ENCODE measurements at places on chromosomes 6 and 20.

DNA sequence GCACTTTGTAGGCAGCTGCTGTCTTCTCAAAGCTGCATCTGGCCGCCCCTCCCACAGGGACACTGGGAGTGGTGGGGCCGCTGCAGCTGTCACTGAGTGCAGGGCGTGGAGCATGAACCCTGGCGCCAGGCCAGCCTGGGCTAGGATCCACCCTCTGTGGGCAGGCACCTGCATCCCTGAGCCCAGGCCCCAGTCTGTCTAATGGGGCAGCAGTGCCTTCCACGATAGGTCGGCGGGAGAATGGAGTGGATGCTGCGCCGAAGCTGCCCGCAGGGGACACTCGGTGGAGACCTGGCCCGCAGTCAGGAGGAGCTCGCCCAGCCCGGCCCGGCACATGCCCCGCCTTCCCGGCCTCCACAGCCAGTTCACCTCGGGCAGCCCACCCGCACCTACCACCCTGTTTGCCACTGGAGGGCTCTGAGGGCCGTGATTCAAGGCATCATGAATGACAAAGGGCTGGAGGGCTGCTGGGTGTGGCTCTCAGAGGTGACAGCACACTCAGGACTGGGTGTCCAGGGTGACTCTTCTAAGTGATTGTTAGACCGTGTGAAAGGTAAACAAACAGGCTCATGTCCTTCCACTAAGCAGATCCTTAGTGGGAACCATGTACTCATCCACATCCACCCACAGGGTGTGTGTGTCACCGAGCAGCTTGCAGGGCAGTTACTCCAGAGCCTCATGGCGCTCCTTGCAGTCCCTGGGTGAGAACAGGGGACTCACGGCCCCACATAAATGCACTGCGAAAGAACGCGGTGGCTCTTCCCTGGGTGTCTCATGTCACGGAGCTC lies 133.9 kb downstream of the AGPAT4 start:
- no peak overlapping the region for H3K27ac ChIP-seq
- peaks cover 20% of the 10 kb centered on the region for H3K36me3 ChIP-seq
- peak; percentile 41 for DNase-seq
- peaks cover 6% of the 10 kb centered on the region for H3K4me1 ChIP-seq

- no peaks in the 10 kb centered on the region for H3K36me3 ChIP-seq
- no peak overlapping the region for H3K27ac ChIP-seq
- no peak for DNase-seq
Measured at GRCh38 chr6:168209420-168209819, 110.2 kb downstream of the DACT2 start.

DNA sequence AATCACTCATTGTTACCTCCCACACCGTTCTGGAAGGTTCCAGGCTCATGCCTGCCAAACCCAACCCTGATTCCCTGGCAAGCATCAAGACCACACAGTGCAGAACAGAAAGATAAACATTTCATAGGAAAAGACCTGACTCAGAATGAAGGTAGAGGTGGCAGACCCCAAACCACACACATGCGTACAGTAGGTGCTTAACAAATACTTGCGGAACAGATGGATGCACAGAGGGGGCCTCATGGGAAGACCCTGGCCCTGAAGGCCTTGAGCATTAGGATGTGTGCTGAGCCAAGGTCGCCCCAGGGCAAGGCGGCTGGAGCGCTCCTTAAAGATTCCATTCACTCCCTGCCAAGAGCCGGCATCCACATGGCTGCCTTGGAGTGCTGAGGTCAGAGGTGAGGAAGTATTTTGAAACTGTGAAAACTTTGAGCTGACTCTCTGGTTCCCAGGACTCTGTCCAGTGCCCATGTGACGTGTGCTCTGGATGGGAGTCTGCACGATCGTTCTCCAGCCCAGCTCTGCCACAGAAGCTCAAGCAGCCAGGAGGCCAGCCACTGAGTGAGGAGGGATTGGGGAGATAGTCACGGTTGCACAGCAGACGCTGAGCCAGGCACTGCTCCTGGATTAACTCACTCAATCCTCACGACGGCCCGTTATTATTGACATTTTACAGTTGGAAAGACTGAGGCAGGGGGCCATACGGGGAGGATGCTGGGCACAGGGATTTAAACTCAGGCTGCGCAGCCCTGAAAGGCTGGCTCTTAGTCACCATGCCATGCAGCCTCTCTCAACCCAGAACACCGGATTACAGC lies 65.5 kb upstream of the AFDN start:
- H3K4me1 ChIP-seq, result peaks cover 15% of the 10 kb centered on the region
- H3K27me3 ChIP-seq, result no peaks in the 10 kb centered on the region
- no peak overlapping the region for H3K4me3 ChIP-seq
- peak; percentile 48 for DNase-seq
- no peaks in the 10 kb centered on the region for H3K36me3 ChIP-seq
- H3K27ac ChIP-seq, result peak overlapping the region; percentile 16

- no peaks in the 10 kb centered on the region for H3K36me3 ChIP-seq
- peaks cover 40% of the 10 kb centered on the region for H3K4me1 ChIP-seq
- no peaks in the 10 kb centered on the region for H3K27me3 ChIP-seq
- H3K4me3 ChIP-seq, result no peak overlapping the region
- peak overlapping the region; percentile 82 for H3K27ac ChIP-seq
Measured at GRCh38 chr20:51388756-51389542, 153.6 kb downstream of the NFATC2 start.

DNA sequence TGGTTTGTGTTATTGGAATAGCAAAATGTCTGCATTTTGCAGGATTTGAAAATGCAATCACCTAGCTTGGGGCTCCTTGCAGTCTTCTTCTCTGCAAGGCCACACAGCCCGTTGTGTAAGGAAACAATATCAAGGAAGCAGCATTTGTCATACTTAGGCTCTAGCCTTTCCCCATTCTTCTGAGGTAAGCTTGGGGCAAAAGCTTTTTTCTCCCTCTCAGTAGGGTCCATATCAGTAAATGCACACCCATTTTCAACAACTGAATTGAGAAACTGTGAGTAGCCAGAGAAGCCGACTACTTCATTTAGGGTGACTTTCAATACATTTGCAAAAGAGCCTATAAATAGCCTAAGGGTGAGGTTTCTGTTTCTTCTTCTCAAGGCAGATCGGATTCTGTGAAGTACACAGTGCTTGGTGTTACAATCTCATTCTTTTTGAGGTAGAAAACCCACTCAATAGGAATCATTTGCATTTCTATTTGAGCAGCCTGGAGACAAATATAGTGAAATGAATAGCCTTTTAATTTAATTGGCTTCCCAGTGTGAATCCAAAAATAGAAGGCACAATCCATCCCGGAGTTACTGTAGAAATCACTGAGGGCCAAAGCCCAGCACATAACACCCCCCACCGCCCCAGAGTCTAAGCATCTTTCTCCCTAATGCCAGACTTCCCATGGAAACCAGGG lies 61.8 kb downstream of the BTBD3 start:
- DNase-seq, result no peak
- no peak overlapping the region for H3K4me3 ChIP-seq
- no peaks in the 10 kb centered on the region for H3K27me3 ChIP-seq
- H3K27ac ChIP-seq, result no peak overlapping the region

DNA sequence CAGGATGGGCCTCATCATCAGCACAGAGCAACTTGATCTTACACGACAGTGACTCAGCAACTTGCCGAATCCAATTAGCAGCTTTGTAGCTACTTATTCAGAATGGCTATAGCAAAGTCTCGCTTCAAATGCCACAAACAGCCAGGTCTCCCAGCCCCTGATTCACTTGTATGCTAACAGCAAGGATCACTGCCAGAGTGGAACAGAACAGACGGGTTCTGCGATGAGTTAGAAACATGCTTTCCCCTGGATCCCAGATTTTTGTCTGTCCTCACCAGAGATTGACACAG lies 254.4 kb downstream of the NRN1 start:
- DNase-seq, result no peak
- H3K27me3 ChIP-seq, result no peaks in the 10 kb centered on the region
- peaks cover 39% of the 10 kb centered on the region for H3K4me1 ChIP-seq
- H3K36me3 ChIP-seq, result peaks cover 14% of the 10 kb centered on the region

DNA sequence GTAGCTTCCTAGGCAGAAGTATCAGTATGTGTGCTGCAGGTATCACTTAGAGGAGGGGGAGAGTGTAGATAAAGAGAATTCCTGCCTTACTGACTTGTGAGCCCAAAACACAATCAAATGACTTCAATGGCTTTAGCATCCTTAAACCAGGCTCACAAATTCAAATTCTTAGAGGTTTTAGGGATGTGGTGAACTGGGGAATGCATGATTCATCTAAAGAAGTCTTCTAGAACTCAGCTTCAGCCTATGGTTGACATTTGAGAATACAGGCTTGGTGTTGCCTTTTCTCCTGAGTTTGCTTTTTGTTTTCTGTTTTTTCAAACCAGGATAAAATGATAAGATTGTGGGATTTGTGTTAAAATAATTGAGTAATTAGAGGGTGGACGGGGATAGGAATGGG lies 14.4 kb downstream of the SNRPC start:
- no peaks in the 10 kb centered on the region for H3K27me3 ChIP-seq
- H3K4me1 ChIP-seq, result peaks cover 35% of the 10 kb centered on the region
- DNase-seq, result no peak
- H3K27ac ChIP-seq, result no peak overlapping the region
- H3K36me3 ChIP-seq, result peaks cover 96% of the 10 kb centered on the region

- H3K4me1 ChIP-seq, result peaks cover 3% of the 10 kb centered on the region
- H3K36me3 ChIP-seq, result peaks cover 52% of the 10 kb centered on the region
- no peak overlapping the region for H3K27ac ChIP-seq
- no peaks in the 10 kb centered on the region for H3K27me3 ChIP-seq
- no peak for DNase-seq
Measured at GRCh38 chr6:46862381-46862780, 59.4 kb downstream of the ADGRF5 start.

GRCh38 chr6:109799664-109800063 lies 108.6 kb downstream of the FIG4 start:
- peaks cover 25% of the 10 kb centered on the region for H3K36me3 ChIP-seq
- H3K4me3 ChIP-seq, result no peak overlapping the region
- no peak overlapping the region for H3K27ac ChIP-seq
- no peaks in the 10 kb centered on the region for H3K27me3 ChIP-seq

- H3K36me3 ChIP-seq, result no peaks in the 10 kb centered on the region
- H3K4me1 ChIP-seq, result peaks cover 3% of the 10 kb centered on the region
- H3K27me3 ChIP-seq, result no peaks in the 10 kb centered on the region
- DNase-seq, result no peak
- no peak overlapping the region for H3K27ac ChIP-seq
- no peak overlapping the region for H3K4me3 ChIP-seq
Measured at GRCh38 chr20:10916312-10916711, 242.5 kb upstream of the JAG1 start.

DNA sequence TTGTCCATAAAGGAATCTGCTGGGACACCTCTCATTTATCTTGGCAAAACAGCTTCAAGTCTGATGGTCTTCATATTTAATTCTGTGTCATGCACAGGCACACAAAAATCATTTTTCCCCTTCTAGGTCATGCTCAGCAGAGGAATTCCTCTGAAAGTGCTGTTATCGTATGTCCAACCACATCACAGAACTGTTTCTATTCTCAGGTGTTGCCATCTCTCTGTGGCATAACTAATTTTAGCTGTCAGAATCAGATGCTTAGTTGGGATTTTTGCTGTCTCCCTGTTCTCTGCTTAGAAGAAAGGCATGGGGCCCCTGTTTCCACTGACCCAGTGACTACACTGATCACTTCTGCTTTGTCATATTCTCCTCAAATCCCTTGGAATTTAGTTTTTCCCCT lies 608.0 kb upstream of the EPHA7 start:
- H3K4me1 ChIP-seq, result no peaks in the 10 kb centered on the region
- no peak for DNase-seq
- no peak overlapping the region for H3K27ac ChIP-seq
- H3K27me3 ChIP-seq, result no peaks in the 10 kb centered on the region
- no peak overlapping the region for H3K4me3 ChIP-seq

Data from left ventricle myocardium inferior (tissue), 1 donor.